ENCODE measurements at places on chromosomes 16 and 17.
A peak's percentile ranks its signal among the peaks of the same experiment; 100 is the strongest.

- DNase-seq = no peak
Observed at GRCh38 chr17:19342611-19343255, 19.8 kb downstream of the B9D1 start.

DNA sequence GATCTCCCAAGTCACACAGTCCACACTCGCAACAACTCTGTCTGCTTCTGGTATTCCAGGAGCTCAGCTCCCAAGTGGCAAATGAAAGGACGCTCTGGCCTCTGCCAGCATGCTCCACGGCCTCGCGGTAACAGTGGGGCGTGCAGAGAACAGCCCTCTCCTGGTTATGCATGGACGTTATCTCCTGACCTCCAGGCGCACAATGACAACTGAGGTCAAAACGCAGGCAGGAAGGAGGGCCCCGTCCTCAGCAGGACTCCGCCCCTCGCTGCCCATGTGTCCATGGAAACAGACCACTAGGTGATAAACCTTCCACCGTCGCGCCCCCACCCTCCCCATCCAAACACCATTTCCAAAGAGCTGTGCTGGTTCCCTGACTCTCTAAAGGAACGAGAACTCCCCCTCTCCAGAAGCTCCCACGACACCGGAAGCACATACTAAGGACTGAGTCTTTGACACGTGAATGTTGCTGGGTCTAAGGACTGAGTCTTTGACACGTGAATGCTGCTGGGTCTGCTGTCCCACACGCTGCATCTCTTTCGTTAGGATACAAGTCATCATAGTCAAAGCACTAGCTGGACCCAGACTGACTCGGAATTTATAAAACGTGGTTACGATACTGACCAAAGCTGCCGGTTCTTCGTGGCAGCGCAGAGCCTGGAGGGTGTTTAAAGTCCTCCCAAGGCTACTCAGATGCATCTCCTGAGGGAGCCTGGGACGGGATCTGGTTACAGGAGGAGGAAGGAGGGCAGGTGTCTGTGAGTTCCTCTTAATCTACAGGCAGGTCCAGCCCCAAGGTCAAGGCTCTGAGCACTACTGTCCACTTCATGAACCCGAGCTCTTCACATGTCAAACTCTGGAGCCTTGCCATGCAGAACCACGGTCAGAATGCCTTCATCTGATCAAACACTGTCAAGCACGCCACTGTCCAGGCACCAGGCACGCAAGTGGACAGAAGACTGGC lies 43.9 kb downstream of the KLHDC4 start:
- DNase-seq = no peak

GRCh38 chr16:58467905-58468304 lies 32.0 kb upstream of the NDRG4 start:
- DNase-seq = peak; percentile 34

GRCh38 chr17:7078711-7079110 lies 1.3 kb downstream of the CLEC10A start:
- no peak for DNase-seq

DNA sequence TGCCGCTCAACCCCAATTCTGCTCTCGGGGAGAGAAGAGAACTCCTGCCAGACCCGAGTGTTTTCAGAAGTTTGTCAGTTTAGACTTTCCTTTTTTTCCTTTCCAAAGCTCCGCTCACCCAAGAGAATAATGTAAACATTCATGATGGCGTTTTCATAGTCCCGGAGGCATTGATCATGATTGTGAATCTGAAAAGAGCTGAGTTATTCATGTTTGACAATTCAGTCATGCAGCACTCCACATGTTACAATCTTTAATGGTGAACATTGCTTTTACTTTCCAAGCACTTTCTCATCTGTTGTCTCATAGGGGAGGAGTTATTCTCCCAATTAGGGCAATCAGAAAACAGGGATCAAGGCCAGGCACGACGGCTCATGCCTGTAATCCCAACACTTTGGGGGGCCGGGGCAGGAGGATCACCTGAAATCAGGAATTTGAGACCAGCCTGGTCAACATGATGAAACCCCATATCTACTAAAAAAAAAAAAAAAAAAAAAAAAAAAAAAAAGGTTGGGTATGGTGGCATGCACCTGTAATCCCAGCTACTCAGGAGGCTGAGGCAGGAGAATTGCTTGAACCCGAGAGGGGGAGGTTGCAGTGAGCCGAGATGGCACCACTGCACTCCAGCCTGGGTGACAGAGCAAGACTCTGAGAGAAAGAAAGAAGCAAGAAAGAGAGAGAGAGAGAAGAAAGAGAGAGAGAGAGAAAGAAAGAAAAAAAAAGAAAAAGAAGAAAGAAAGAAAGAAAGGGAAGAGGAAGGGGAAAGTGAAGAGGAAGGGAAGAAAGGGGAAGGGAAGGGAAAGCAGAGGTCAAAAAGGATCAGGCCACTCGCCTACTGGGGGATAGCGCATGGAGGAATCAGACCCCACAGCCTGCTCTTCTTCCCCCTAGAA lies 70.0 kb upstream of the TNRC6C start:
- DNase-seq = no peak

DNA sequence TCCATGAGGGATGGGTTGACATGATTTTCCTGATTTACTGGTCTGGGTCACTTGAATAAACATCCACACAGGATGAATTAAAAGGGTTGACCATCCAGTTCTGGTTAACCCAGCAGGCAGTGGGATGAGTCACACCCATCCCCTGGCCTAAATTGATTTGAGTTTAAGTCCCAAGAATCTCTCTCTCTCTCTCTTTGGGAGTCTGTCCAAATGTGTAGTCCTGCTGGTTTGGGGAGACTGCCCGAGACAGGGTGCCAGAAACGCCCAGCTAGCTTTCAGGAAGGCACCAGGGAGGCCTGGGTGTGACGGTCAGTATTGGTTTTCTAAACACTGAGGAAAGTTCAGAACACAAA lies 38.8 kb downstream of the SCPEP1 start:
- no peak for DNase-seq
